ENCODE measurements at places on chromosomes 1 and 21. TPM values are rescaled to one million over a fixed set of nuclear protein-coding genes. Genes with fewer than 3 reads are reported as not detected.

- DNase-seq = peak; percentile 77
These were observed 139.2 kb upstream of the KLHDC7A start for GRCh38 chr1:18341291-18342069.

DNA sequence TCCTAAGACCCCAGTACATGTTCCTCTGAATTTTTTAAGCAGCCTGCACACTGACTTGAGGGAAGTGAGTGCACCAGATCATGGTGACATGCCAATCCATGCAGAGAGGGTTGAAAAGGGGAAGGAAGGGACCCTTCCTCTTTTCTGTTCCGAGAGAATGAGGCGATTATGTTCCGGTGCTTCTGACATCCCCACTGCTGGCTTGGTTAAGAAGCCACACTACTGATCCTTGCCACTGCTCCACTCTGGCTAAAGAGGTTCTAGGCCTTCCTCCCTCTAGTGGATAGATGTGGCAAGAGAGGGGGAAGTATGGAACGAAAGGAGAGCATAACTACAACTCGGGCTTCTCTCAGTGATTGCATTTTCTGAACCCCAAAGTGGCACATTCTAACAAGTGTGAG lies 1.8 kb upstream of the CYB5R1 start:
- peak; percentile 44 for DNase-seq

- no peak for DNase-seq
These were observed 53.6 kb upstream of the HP1BP3 start for GRCh38 chr1:20840731-20841130.

The AGL gene
- 0.70 TPM for total RNA-seq

The DENND2D gene
- 17.1 TPM for total RNA-seq

The NPPA gene
- not detected for total RNA-seq

The DPH2 gene
- 29.0 TPM for total RNA-seq

Measured in Caki2 (cell line).